ENCODE measurements at places on chromosomes 4 and X. TPM values are rescaled to one million over a fixed set of nuclear protein-coding genes. Genes with fewer than 3 reads are reported as not detected.

DNA sequence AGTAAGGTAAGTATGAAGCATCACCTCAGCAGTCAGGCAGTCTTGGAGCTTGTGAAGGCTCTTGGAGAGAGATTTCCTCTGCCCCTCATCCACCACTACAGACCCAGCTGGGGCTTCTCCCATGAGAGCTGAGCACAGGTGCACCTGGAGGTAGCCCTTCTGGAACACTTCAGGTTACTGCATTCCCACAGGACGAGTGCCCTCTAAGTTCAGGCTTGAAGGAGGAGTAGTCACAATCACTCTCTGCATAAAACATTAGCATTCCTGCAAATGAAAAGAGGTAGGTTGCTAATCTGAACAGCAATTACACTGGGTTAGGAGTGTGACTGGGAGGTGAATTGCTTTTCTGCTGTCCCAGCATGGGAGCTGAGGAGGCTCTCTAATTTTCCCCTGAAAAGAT is 308.8 kb downstream of the TEX13C start:
- DNase-seq = no peak

DNA sequence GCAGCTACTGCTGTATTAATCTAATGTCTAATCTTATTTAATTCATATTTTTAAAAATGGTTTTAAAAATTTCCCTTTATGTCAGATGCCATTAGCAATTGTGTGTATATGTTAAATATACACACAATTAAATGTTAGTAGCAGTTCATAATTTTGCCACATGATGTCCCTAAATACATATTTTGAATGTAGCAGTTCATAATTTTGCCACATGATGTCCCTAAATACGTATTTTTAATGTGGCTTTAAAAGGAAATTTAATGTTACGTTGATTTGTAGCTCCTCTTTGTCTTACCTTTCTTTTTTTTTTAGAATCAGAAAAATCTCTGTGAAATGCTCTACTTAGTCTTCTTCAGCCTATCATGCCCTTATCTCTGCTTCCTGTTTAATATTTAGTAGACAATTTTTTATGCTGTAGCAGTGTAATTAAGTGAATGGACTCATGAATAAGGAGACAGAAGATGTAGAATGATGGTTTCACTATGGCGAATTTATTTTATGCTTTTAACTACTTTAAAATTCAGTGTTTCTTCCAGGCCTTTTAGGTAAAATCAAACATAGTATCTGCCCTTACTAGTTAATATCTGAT is 26.1 kb downstream of the RBM46 start:
- DNase-seq = no peak

GRCh38 chr4:181698221-181698620 is 545.0 kb upstream of the TENM3 start:
- DNase-seq = no peak

- DNase-seq = no peak
These were observed 29.9 kb downstream of the CASP6 start for GRCh38 chr4:109673303-109673702.

- DNase-seq = no peak
These were observed 17.8 kb upstream of the CHIC2 start for GRCh38 chr4:54082168-54082567.

DNA sequence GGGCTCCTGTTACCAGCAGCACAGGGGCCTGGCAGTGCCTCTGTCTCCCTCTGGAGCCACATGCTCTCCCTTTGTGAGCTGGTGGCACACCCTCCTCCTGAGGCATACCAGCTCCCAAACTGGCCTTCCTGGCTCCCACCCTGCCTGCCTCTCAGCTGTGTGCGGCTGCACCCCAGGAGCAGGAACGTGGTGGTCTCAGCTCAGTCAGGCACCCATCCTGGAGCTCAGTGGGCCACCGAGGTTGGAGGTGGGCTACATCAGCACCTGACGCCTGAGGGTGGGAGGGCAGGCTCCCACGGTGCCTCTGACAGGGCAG is 85.9 kb upstream of the NKX1-1 start:
- no peak for DNase-seq

The BEX4 gene
- total RNA-seq = 7.9 TPM

The ARR3 gene
- not detected for total RNA-seq

DNA sequence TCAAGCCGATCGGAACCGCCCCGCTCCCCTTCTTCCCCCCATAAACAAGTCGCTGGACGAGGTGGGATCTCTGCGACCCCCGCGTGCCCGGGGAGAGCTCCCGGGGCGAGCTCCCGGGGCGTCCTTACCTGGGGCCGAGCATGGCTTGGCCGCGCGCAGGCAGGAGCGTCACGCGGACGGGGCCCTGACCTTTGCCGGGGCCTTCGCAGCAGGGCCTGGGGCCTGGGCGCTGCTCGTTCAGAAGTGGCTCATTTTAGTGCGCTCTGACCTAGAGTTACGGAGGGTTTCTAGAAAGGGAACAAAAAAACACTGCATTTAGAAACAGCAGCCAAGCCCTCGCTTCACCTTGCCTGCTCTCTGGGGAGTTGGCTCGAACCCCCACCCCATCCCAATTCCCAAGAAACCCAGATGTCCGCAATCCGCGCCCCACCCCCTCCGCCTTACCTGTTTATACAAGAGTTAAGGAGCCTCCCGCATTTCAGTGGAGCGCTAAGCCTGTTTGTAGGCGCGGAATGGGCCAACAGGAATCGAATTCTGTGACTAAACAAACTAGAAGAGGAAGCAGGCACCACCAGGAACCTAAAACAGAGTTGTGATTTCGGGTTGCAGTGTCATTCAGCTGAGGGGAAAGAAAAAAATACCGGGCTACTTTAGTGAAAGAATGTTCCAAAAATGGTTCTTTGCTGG is 814 bp upstream of the RBM47 start:
- DNase-seq = peak; percentile 86

- DNase-seq = no peak
These were observed 261.8 kb downstream of the DHX15 start for GRCh38 chr4:24322511-24322910.

- DNase-seq = no peak
These were observed 159.2 kb upstream of the CPEB2 start for GRCh38 chr4:14842964-14843630.

- DNase-seq = no peak
These were observed 63.9 kb downstream of the WFS1 start for GRCh38 chr4:6333301-6334202.

- no peak for DNase-seq
These were observed 57.3 kb upstream of the FAM9B start for GRCh38 chrX:9091258-9091657.

DNA sequence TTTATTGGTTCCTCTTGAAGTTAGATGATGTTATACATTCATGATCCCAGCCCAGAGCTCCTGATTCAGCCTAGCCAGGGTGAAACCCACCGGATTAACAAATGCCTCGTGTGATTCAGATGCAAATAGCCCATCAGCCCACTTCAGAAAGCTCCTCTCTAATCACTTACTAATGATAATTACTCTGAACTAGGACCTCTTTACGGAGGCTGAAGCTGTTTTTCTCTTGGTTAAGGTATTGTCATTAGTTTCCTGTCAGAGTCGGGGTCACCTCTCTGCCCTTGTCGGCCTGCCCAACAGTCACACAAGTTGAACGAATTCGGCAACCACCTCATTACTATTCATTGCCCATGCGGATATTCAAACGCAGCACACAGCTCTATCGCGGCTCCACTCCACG is 36.6 kb downstream of the ZFP42 start:
- no peak for DNase-seq

The RBM47 gene
- total RNA-seq = 79.9 TPM

DNA sequence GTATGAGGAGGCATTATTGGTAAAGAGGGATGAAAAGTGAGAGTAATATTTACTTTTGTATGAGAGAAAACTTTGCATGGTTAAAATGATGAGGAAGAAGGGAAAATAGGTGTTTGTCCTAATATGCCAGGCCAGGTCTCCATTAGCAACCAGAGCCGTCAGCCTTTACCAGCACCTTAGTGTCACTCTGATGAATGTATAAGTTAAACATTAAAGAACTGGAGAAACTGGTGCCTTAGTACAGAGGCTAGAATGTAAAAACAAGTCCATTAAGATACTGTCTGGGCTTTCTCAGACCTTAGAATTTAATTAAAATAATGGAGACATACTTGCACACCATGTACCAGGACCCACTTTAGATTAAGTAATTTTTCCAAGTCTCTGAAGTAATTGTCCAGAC is 222.3 kb downstream of the FAM47A start:
- no peak for DNase-seq

The ETDB gene
- total RNA-seq = not detected

- no peak for DNase-seq
These were observed 61.1 kb downstream of the FBXO8 start for GRCh38 chr4:174222266-174222872.

GRCh38 chrX:153611298-153612095 is 12.6 kb upstream of the CCNQ start:
- no peak for DNase-seq

DNA sequence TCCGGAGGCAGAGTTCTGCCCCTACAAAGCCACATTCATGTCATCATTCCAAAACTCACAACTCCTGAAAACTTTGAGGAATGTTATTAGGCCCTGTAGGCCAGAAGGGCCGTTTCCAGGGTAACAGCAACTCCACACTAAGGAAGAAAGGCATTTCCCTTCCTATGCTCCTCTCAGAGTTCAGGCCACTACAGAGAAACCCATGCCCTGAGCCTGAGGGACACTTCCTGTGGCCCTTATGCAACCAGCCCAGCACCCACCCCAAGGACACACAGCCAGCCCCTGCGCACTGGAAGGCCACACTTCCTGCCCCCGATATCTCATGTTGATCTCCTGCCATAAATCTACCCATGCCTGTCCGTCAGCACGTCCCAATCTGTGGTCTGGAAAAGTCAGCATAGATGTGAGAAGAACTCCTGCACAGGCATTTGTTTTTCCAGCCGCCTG is 289.3 kb downstream of the BCOR start:
- no peak for DNase-seq

- DNase-seq = no peak
These were observed 32.3 kb downstream of the HDAC8 start for GRCh38 chrX:72540318-72540717.

The LRP2BP gene
- 2.0 TPM for total RNA-seq

DNA sequence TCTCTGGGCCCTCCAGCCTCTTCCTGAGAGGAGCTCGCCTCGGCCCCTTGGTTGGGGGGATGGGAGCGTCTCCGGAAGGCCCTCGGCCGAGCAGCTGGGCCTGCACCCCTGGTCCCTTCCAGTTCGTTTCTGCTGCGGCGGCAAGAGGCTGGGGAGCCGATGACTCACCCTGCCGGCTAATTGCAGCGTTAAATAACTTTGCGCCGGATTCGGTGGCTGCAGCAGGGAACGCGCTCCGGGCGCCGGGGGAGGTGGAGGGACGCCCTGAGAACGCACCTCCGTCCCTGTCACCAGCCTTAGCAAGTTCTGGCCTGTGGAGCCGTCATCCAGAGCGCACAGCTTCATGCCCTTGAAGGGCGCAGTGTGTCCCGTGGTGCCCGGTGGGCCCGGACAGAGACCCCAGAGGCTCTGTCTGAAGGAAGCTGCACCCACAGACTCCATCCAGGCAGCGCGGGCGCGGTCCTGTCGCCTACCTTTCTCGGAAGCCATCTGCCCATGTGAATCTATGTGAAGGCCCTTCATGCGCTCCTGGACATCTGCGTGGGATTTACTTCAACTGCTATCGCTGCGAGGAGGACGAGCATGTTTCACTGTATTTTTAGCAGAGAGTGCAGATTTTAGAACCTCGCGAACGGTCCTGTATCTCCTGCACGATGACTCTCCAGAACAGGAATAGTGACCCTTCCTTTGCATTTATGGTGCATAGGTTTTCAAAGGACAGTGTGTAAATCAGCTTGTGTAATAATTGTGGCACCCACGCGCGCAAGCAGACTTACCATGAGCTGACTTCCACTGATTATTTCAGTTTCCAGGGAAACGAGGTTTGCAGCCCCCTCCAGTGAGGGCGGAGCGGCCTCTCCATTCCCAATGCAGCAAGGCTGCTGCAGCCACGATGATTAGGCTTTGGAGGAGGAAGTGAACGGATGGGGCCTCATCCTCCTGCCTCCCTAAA is 1.7 kb upstream of the TMEM271 start:
- DNase-seq = no peak

DNA sequence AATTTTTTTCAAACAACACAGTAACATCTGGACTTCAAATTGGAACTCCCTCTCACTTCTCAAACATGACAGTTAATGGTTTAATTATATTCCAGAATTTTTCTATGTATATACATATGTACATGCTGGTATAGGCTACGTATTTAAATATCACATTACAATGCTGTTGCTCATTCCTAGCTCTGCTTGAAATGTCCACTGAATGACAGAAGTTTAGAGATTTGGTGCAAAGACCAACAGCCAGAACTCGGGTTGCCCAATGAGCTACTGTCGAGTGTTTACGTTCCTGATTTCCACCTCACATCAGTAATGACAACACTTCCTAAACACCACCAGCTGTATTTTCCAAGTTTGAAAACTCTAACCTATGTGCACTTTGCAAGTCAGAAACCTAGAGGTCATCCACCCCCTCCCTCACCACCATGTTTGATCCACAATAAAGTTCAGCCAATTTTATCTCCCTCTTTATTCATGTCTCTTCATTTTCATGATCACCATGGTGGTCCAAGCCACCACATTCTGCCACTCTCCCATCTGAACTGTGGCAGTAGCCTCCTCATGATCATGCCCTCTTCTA is 49.3 kb upstream of the RPL34 start:
- DNase-seq = no peak

GRCh38 chrX:11080741-11081305 is 30.3 kb upstream of the HCCS start:
- DNase-seq = no peak

DNA sequence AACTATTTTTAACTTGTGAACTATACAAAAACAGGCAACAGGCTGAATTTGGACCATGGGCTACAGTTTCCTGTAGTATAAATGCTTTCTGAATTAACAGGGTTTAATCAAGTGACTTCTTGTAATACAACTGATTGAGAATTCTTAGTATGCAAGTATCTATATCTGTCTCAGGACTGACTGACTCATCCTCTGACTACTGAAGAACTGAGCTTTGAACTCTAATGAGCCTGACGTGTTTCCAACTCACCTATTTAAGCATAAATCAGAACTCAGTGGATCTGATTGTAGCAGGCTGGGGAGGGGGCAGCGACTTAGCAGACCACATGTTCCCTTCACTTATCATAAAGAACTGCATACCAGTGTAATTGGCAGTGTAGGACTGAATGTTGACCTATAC is 7.8 kb downstream of the SPATA4 start:
- no peak for DNase-seq

The DCHS2 gene
- 0.78 TPM for total RNA-seq

The NPY1R gene
- 4.9 TPM for total RNA-seq

DNA sequence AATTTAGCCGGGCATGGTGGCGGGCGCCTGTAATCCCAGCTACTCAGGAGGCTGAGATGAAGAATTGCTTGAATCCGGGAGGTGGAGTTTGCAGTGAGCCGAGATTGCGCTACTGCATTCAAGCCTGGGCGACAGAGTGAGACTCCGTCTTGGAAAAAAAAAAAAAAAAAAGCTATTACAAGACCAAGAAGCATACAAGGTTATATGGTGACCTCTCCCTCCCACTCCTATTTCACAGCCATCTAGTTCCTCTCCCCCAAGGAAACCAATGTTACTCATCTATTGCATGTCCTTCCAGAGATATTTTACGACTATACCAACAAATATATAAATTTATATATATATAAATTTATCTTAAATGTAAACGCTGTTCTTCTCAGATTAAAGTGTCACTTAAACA is 3.2 kb downstream of the SLC9A7 start:
- no peak for DNase-seq

- DNase-seq = no peak
These were observed 22.4 kb downstream of the DCTD start for GRCh38 chr4:182894681-182895275.

The TMEM156 gene
- 2.9 TPM for total RNA-seq

The ASB11 gene
- total RNA-seq = 0.52 TPM

GRCh38 chr4:56464581-56464980 is 2.8 kb upstream of the SRP72 start:
- no peak for DNase-seq

The CENPVL3 gene
- total RNA-seq = not detected

GRCh38 chr4:62324215-62324614 is 1124.1 kb downstream of the ADGRL3 start:
- no peak for DNase-seq
